Activated naive CD8-positive, alpha-beta T cell treated with anti-CD3 and anti-CD28 coated beads, Interleukin-2, amount 10 ng/mL, durations not matched to agents 7 days and 5 days (primary cell): ENCODE measurements at places on chromosomes 5 and 9.

DNA sequence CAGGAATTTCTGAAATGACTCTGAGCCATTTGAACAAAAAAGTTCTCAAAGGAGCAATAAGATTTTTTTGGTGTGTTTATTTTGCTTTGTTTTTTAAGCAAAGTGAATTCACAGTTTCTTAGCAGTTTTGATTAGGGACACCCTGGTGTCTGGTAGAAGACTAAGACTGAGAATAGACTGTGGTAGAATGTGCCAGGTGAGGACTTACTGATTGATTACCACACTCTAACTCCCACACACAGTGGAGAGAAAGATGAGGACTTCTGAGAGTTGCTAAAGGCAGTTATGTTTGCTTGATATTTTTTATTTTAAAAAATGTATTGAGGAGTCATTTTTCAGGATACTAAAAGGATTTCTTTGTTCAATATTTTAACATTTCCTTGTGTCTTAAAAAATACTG is 175.1 kb downstream of the CD180 start:
- DNase-seq = no peak

DNA sequence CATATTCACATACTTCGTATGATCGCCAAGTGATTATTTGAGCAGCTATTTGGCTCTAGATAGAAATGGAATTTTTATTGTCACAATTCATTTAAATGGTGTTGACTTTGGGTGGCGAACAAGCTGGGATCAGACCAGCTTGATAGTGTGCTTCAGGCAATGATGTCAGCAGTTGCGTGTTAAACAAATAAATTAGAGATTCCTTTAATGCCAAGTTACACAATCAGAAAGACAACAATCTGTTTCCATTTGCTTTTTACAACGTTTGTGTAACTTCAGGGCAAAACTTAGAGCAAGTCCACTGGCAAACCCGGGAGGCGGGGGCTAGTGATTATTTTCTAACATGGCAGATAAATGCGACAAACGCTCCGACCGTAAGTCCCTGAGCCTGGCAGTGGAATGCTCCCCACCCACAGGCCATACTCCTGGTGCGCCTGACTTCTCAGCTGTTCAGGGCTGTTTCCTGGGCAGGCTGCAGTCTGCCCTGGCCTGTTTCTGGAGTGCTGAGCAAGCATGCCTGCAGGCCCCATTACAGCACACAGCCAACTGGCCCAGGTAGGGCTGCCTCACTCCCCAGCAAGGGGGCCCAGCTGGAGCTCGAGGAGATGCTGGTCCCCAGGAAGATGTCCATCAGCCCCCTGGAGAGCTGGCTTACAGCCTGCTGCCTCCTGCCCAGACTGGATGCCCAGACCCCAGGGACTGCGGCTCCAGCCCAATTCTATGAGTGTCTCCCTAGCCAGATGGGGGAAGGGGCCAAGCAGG is 88.7 kb downstream of the BASP1 start:
- no peak for DNase-seq

- DNase-seq = no peak
Observed at GRCh38 chr9:107683566-107683965, 194.0 kb upstream of the KLF4 start.

DNA sequence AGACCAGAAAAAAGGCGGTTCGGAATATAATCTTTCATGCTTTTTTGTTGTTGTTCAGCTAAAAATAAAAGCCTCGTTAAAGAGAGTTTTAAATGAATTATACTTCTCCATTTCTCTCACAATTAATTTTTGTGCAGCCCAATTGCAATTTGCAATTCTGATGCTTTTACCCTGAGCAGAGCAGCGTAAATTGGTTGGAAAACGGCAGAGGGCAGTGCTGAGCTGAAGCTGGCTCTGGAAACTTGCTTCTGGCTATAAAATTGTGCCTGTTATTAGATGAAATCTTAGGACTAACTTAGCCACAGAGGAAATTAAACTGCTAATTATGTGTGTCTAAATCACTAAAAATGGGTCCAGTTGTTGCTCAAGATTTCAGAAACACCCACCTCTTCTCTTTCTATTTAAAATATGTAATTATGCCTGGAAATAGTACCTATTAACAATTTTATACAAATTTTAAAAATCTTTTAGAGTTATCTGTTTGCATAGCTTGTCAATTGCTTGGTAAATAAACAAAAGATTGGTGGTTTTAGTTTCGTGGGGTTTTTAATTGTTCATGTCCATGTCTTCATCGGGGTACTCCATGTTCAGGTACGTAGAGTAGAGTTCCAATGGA is 441.8 kb upstream of the TLE4 start:
- DNase-seq = peak; percentile 29

GRCh38 chr9:92650296-92650695 is 19.6 kb downstream of the IPPK start:
- no peak for DNase-seq

GRCh38 chr9:106622164-106622487 is 240.8 kb upstream of the ZNF462 start:
- DNase-seq = no peak
